Astrocyte of the spinal cord (primary cell): ENCODE measurements at places on chromosomes 1 and 21.

GRCh38 chr1:66464351-66464750 lies 69.6 kb upstream of the SGIP1 start:
- DNase-seq, result no peak

GRCh38 chr1:54053745-54054437 lies 483 bp downstream of the TCEANC2 start:
- DNase-seq, result peak; percentile 20

- DNase-seq, result no peak
Measured at GRCh38 chr1:56416495-56416894, 162.9 kb downstream of the PLPP3 start.

DNA sequence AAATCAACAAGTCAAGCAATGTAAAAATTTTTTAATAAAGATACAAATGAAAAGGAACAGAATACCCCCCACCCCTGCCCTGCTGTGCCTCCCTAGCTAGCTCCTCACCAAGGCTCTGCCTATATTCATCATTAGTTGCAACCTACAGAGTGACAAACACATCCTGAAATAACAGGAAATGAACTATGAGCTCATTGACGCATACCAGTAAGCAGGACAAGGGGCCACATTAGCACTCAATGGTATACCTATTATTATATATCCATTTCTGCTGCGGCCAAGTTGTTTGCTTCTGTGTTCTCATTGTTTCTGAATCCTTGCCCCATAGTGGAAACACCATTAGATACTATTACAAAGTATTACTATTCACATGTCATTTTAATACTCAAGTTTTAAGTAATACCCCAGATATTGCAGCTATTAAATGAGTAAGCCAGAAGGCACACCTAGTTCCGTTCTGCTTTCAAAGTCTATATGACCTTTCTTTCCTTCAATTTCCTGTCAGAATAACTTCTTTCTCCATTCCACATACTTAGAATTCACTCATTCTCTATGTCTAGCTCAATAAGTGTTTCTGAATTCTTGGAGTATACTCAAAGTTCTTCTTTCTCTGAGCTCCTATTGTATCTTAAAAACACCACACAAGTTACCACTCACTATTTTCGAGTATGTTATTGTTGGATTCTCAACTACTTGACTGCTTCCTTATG lies 1214.9 kb downstream of the PLA2G4A start:
- peak; percentile 6 for DNase-seq

DNA sequence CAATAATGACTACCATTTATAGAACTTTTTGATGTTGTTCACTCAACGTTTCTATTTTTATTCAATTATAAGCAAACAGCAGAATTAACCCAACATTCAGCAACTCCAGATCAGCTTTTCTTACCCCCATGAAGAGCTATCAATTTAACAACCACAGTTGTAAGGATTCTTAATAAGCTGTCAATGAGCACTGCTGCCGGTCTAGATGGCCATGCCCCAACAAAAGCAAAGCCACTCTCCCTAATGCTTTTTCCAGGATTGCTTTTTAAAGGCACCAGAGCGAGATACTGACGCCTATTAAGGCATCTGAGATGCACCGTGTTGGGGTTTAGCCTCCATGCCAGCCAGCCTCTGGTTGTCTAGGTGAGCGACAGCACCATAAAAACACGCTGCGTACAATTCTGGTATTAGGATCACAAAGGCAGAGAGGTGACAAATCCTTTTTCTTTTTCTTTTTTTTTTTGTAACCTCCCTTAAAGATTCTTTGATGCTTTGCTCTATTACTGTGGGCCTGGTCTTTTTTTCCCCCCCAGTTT lies 39.5 kb downstream of the PTPRC start:
- no peak for DNase-seq

GRCh38 chr1:169367096-169367685 lies 406 bp downstream of the NME7 start:
- no peak for DNase-seq

DNA sequence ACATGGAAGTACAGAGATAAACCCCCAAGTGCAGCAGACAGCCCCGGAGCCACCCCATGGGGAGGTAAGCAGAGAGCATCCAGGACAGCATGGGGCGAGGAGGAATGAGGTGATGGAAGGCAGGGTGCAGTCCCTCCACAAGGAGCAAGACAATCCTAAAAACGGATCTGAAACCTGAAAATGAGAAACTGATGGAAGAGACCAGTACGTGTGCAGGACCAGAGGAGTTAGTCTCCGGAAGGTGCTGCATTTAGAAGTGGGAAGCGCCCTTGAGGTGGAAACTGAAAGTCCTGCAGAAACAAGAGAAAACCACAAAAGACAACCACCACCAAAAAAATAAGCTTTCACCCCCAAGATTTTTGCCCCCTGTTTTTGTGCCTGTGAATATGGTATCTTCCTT lies 17.4 kb upstream of the DDOST start:
- no peak for DNase-seq
